Stimulated activated CD8-positive, alpha-beta memory T cell treated with anti-CD3 and anti-CD28 coated beads, Interleukin-2, amount 100 ng/mL, for 1 hour (primary cell): ENCODE measurements at places on chromosomes 1 and 21.

DNA sequence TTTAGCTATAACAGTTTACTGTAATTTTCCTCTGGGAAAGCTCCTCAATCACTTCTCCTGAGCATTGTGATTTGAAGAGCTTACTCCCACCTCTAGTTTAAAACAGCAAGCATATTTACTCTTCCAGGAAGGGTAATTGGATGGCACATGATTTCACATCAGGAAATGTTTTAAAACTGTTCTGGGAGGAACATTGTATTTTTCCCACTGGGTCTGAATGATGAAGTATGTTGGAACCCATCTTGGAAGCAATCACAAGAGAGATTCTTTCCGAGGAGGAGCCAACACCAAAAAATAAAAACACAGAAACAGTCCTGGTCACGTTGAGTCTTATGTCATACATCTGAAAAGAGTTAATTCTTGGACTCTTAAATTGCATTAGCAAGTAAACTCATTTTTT lies 17.3 kb downstream of the MAP10 start:
- DNase-seq: no peak

- DNase-seq: no peak
Observed at GRCh38 chr1:227490001-227490400, 73.4 kb upstream of the ZNF678 start.

DNA sequence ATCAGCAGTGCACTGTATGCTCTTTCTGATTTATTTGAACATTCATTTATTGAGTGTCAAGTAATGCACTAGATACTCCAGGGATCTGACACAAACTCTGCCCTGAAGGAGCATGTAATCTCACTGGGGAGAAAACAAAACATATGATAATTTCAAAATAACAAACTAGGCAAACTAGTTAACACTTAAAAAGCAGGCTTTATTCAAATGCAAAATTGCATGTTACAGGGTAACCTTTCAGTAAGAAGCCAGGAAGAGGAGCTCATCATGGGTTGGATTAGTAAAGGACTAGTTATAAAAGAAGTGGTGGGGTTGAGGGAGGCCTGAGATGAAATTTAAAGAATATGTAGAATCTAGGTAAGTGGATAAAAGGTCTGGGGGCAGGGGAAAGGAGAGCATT lies 20.9 kb downstream of the SELL start:
- no peak for DNase-seq

GRCh38 chr1:19622204-19622603 lies 21.9 kb upstream of the NBL1 start:
- DNase-seq: no peak

DNA sequence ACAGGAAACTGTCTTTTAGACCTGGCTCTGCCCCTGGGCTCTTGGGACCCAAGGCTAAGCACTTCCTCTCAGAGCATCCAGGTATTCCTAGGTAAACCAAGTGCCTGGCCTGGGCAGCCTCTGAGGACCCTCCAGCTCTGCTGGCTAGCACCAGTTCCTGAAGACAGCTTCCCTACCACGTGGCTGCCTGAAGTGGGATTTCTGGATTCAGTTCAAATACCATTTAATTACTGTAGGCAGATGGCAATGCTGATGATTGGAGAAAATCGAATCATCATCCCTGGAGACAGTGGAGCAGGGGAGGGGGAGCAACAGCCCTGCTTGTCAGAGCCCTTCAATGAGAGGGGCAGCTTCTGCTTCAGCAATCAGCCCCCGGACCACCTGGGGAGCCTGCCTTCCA lies 11.9 kb downstream of the KIF21B start:
- DNase-seq: no peak

DNA sequence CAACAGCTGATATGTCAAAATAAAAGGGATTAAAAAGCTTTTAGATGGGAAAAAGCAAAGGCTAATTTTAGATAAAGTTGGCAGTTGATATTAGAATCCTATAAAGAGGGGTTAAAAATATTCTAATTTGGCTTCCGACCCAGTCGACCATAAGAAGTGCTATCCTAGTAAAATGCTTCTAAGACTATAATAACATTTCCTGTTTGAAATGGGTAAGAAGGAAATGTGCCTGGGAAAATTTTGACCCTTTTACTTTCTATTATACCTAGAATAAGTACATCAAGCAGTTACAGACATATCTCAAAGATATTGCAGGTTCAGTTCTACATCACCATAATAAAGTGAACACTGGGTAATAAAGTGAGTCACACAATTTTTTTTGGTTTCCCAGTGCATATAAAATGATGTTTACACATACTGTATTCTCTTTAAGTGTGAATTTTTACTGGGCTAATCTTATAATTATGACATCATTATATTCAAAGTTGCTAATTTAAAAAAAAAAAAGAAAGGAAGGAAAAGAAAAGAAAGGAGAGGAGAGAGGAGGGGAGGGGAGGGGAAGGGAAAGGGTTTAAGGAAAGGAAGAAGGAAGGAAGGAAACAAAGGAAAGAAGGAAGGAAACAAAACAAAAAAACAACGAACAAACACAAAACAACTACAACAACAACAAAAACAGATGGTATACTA lies 308.2 kb upstream of the NR5A2 start:
- DNase-seq: no peak

DNA sequence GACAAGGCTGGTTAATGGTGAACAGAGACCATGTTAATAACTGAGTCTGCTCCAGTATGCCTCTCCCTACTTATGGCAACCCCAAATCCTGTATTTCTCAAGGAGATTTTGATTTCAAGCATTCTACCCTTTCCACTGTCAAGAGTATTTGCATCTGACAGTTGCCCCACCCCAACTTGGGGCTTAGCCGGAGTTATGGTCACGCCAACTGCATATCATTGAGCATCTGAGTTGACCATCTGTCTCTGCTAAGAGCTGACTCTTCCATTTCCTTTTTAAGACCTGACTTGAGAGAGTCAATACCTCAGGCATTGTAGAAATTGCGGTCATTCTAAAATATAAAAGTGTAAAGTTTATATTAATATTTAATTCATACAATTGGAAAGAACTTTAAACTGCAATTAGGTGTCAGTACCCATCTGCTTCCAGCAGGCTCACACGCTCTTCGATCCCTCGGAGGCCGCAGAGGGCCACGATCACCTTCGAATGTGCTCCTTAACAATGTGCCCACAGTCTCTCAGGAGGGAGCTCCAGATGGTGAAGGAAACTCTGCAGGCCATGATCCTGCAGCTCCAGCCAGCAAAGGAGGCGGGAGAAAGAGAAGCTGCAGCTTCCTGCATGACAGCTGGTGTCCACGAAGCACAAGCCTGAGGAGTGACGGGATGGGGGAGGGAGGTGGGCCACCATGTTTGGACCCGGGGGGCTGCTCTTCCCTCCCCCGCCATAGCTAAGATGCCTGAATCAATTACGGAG lies 409.8 kb downstream of the DISC1 start:
- DNase-seq: no peak

GRCh38 chr21:14684071-14684470 lies 138.0 kb upstream of the SAMSN1 start:
- DNase-seq: no peak

- no peak for DNase-seq
Observed at GRCh38 chr1:32877211-32878110, 6.7 kb upstream of the FNDC5 start.

- DNase-seq: no peak
Observed at GRCh38 chr1:76587212-76587611, 280.1 kb upstream of the ST6GALNAC5 start.

- no peak for DNase-seq
Observed at GRCh38 chr1:85798419-85798818, 90.2 kb upstream of the ZNHIT6 start.

GRCh38 chr1:200967693-200968468 lies 55.6 kb downstream of the KIF21B start:
- no peak for DNase-seq

- DNase-seq: no peak
Observed at GRCh38 chr1:26190373-26190987, at the start of gene CATSPER4. CATSPER4 (plus strand) TSS chr1:26190602; CDS start chr1:26190628, 26 bp downstream.

DNA sequence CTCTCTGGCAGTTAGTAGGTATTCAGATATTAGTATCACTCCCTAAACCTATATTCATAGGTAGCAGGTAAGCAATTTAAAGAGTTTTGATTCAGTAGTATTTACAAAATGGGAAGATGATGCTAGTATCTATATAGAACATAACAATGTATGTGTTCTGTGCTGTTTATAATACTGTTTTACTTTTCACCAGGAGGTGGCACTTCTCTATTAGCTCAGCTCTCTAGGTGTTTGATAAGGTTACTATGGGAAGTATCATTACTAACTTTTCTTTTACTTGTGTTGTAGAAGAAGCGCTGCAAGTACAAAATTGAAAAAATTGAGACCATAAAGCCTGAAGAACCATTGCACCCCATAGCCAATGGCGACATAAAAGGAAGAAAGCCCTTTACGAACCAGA lies 49.4 kb upstream of the FASLG start:
- DNase-seq: no peak

GRCh38 chr1:223772771-223773160 lies 60.4 kb downstream of the CAPN2 start:
- no peak for DNase-seq

GRCh38 chr1:3168678-3169077 lies 99.7 kb downstream of the PRDM16 start:
- DNase-seq: no peak

DNA sequence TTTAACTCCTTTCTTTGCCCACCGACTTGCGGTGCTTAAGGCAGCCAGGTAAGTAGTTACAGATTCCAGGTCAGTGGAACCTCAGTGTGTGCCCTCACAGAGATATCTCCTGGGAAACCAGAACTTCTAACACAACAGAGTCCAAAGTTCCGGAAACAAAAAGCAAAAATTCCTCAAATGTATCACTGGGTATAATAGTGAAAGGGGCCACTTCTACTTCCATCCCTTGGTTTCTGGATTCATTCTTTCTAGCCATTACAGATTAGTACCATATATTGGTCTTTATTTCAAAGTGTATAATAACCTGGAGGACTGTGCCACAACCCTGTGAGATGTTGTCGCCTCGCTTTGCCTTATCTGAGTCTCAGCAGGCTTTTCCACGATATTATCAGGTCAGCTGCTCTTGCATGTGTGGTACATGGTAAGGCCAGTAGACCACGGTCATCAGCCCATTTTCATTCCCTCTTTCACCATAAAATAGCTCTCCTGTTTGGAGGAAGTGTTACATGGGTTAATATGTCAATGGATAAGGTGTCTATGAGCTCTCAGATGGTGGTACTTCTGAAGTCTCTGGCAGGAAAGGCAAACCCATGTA lies 14.9 kb upstream of the VASH2 start:
- no peak for DNase-seq

- DNase-seq: no peak
Observed at GRCh38 chr21:30271611-30272010, 11.1 kb downstream of the KRTAP24-1 start.

- no peak for DNase-seq
Observed at GRCh38 chr1:183148599-183148998, 37.5 kb upstream of the LAMC2 start.

GRCh38 chr1:201562257-201562656 lies 23.3 kb downstream of the NAV1 start:
- no peak for DNase-seq

- DNase-seq: no peak
Observed at GRCh38 chr1:11328444-11328843, 55.4 kb downstream of the UBIAD1 start.

- no peak for DNase-seq
Observed at GRCh38 chr1:231420299-231420958, 1.7 kb downstream of the EGLN1 start.

GRCh38 chr1:22223176-22223575 lies 80.3 kb upstream of the WNT4 start:
- no peak for DNase-seq

DNA sequence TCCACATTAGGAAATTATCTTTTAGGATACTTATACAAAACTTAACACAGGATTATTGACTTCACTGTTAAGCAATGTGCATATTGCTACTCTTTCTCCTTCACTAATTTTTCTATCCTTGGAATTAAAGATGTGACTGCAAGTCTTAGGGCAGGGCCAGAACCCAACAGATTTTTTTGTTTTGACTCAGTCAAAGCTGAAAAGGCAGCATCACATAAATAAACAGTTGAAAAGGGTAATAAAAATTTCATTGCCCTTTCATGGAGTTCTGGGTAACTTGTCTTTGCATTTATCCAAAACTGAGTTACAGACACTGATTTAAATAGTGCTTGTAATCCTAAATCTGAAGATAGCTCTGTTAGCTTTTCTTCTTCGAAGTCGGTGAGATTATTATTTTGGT lies 1.9 kb upstream of the TMEM35B start:
- DNase-seq: no peak

- DNase-seq: no peak
Observed at GRCh38 chr1:68211761-68212380, 20.5 kb downstream of the WLS start.

DNA sequence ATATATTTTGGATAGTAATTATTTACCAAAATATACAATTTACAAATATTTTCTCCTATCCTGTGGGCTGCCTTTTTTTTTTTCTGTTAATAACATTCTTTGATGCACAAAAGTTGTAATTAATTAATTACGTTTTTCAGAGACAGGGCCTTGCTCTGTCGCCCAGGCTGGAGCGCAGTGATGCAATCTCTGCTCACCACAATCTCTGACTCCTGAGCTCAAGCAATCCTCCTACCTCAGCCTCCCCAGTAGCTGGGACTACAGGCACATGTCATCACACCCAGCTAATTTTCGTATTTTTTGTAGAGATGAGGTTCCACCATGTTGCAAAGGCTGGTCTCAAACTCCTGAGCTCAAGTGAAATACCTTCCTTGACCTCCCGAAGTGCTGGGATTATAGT lies 21.3 kb upstream of the ZMYM4 start:
- DNase-seq: no peak

DNA sequence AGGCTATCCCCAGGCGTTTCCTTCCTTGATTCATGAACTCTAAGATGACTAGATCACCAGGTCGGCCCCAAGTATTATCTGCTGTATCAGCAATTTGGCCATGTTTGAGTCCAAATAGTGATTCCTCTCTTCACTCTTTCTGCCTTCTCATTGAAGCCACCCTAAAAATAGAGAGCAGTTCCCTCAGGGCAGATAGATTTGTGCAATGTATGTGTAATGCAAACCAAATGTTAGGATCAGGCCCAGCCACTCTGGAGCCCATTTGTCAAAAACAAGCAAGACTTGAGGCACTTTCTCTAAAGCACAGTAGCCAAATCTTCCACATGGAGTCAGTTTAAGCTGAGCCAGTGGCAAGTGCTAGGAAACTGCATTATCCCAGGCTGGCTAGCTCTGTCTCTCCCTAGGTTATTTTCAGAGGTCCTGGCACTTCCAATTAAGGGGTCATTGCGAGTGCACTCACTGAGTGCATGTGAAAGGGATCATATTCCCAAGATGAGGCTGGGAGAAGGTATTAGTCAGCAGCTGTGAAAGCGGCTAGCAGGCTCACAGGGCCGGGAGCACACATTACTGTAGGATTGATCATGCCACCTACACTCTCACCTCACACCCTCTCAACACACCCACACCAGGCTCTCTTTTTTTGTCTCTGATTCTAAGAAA lies 97.9 kb upstream of the RAB3GAP2 start:
- no peak for DNase-seq
